ENCODE measurements at places on chromosomes 7 and 10.

GRCh38 chr10:122091722-122092121 lies 102.8 kb downstream of the TACC2 start:
- DNase-seq = no peak

GRCh38 chr10:84665883-84666463 lies 337.6 kb downstream of the CCSER2 start:
- DNase-seq = no peak

DNA sequence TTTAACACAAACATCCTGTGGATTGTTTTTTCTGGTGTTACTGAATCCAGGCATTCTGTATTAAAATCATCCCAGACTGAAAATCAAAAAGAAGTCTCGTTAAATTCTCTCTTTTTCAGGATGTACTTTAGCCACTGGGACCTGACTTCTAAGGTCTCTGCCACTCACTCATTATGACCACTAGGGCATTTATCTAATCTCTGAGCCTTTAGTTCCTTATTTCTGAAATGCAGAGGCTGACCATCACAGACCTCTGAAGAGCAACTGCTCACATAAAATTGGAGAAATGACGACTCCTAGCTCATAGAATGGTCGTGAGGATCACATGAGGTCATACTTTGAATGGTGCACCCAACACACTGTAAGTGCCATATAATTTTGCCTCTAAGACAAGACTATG lies 63.2 kb downstream of the KCNMA1 start:
- DNase-seq = no peak

DNA sequence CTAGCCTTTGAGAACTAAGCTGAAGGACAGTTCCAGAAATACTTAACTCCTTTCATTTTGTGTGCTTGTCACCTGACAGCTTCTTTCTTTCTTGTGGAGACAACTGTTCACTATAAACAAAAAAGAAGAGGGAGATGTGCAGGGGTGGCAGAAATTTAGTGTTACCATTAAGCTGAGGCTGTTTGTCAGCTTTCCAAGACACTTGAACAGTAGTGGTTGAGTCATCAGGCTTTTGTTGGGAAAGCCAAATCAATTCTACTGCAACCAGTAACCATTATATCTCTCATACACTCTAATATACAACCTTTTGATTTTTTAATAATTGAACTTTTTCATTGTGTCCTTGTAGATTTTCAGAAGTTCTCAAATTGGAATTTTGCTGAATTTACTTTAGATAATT lies 75.3 kb downstream of the POLL start:
- no peak for DNase-seq

DNA sequence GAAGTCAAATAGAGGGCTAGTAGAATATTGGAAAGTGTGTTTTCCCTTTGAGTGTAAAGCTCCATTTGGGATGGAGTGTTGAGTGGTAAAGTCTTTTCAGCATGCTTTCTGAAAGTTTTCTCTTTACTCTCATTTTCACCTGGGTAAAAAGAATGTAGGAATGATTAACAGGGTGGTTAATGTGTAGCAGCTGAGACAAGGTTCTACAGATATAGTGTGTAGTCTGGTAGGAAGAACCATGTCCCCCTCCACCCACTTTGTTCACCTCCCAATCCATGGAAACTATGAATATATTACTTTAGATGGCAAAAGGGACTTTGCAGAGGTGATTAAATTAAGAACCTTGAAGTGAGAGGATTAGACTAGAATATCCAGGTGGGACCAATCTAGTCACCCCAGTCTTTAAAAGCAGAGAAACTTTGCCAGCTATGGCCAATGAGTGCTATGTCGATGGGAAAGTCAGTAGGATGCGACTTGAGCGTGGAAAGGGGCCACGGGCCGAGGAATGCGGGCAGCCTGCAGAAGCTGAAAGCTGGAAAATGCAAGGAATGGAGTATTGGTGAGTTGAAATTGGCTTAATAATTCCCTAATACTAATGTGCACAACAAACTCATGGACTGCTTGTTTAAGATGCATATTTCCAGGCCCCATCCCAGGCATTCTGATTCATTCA lies 166.3 kb upstream of the AHR start:
- no peak for DNase-seq

GRCh38 chr7:99559175-99559915 lies 903 bp downstream of the ZNF655 start:
- peak; percentile 18 for DNase-seq

- no peak for DNase-seq
These were observed 92.9 kb downstream of the BMPR1A start for GRCh38 chr10:86849181-86849894.

DNA sequence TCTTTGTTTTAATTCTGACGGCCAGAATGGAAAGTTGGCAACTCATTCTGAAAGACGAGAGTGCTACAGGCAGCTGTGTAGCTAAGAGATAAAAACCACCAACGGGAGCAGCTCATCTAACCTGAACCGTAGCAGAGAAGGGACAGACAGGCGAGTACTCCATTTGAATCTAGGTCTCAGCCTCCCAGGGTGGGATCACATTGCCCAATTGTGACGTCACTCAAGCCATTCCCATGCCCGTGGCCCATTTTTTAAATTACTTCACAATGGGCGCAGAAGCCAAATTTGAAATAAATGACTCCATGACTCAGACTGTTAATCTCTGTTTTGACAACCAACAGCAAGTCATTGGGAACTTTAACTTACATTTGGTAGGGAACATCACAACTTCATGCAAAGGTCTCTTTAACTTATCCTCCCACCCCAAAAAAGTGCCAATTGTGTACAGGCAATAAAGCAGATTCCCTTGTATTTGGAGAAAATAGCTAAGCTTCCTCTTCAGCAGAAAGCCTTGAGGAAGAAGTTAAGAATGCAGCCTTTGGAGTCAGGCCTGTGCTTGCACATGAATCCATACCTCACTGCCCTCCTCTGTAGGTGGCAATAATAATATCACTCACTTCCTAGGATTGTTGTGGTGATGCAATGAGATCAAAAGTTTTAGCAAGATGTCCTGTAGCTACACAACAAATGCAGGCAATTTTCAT lies 93.2 kb upstream of the KIF5B start:
- DNase-seq = peak; percentile 80

DNA sequence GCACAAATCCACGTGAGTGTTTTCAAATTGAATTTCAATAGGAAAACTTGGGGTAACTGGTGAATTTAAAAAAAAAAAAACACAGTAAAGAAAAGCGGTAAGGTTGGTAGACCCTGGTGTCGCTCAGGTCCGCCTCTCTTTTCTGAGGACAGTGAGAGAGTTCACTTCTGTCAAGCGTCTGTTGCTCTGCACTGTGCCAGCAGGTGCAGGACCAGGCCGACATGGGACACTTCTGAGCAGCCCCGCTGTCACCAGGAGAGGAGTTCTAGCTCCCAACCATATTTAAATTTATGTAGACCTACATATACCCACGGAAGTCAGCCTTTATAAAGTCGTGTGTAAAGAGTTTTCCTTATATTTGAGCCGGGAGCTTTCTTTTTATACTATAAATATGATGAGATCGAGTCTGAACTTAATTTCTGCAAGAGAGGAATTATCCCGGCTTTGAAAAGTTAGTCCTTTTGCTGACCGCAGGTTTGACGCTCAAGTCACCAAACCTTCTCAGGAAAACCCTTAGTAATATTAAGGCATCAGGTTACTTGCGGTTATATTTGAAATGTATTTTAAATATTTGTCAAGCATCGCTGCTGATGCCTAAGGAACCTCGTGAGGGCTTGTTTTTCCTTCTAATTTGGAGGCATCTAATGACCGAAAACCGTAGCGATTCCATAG lies 531 bp downstream of the IKZF1 start:
- peak; percentile 83 for DNase-seq

GRCh38 chr10:11145495-11145855 lies 127.8 kb downstream of the CELF2 start:
- peak; percentile 56 for DNase-seq

DNA sequence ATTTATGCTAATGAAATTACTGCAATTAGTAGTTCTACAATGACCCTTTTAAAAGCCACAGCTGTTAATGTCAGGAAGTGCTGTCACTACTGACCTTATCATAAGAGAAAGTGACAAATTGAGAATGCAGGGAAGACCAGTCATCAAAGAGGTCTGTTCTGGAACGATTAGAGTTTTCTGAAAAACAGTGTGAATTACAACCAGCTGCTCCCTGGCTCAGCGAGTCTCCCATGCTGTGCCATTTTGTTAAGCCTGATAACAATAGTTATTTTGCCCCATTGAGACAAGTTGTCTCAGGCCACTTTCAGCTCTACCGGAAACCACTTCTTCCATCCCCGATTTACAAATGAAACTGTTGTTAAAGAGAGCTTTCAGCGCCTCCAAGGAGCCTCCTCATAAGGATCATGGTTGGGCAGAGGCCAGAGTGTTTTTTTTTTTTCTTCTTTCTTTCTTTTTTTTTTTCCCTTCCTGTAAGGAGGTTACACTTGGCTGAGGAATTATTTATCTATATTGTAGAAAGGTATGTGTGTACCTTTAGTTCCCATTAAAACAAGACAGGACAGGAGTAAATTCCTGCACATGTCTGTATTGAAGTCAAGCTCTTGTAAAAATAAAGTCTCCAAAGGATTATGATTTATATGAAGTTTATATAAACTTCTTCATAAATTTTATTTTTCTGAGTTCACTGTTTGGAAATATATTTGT lies 173.6 kb downstream of the CDCA7L start:
- no peak for DNase-seq

DNA sequence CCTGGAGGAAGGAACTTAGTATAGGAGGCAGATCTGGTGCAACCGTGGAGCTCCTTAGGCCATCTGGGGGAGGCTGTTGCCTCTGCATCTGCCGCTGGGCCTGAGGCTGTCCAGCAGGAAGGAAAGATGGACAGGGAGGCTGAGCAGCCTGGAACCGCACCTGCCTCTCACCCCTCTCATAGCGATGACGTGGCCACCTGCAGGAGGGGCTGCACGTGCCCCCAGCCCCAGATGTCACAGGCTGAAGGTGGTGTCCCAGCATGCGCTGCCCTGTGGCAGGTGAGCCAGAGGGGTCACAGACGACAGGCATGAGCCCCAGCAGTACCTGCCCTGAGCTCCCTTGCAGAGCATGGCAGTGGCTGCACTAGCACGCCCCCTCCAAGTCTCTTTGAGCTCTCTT lies 283.9 kb downstream of the ACTR3B start:
- DNase-seq = no peak
